Dorsolateral prefrontal cortex (tissue), 122 donors: ENCODE measurements at places on chromosomes 3 and 15.

GRCh38 chr3:13054341-13055285 is 18.6 kb downstream of the IQSEC1 start:
- DNase-seq = no peak

GRCh38 chr15:52715411-52715810 is 36.2 kb upstream of the ATOSA start:
- DNase-seq = no peak

DNA sequence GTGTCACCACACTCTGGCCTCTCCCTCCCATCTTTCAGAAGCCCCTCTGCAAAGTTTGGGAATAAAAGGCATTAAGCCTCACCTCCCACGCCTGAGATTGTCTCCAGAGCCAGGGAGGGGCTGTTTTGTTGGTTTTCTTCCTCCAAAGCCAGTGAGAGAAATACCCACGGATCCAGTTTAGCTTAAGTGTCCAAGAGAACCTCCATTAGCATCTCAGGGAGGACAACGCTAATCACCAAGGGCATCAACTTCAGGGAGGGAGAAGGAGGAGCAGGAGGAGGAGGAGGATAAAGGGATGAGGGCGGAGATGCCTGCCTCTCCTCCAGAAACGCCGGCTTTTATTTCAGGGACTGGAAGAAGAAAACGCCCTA is 101.6 kb downstream of the SRGAP3 start:
- no peak for DNase-seq

DNA sequence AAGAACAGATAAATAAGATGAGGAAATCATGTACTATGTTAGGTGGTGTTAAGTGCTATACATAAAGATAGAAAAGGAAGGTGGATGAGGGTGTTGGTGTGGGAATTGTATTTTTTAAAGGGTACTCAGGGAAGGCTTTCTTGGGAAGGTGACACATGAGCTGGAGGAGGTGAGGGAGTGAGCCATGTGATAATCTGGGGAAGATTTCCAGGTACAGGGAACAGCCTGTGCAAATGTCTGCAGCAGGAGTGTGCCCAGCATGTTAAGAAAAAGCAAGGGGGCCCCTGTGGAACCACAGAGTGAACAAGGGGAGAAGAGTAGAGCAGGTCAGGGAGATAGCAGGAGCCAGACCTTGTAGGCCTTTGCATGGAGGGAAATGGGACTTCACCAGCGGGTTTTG is 175.6 kb downstream of the SSR3 start:
- no peak for DNase-seq

- DNase-seq = no peak
Measured at GRCh38 chr3:55664387-55664786, 177.3 kb upstream of the WNT5A start.

DNA sequence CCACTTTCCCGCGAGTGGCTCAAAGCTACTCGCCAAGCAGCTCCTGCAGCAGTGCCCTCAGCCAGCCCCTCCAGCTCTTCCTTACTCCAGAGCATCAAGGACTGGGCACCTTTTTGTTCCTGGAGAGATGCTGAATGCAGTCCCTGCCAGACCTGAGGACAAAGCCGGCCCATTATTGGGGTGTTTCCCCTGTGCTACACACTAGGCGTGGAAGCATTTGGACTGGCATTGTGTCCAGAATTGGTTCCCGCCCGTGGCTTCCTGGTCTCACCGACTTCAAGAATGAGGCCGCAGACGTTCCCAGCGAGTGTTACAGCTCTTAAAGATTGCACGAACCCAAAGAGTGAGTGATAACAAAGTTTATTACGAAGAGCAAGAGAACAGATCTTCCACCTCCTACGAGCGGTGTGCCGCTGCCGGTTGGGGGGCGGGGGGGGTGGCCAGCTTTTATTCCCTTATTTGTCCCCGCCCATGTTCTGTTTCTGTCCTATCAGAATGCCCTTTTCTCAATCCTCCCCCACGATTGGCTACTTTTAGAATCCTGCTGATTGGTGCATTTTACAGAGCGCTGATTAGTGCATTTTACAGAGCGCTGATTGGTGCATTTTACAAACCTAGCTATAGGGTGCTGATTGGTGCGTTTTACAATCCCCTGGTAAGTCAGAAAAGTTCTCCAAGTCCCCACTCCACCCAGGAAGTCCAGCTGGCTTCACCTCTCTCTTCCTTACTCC is 62.4 kb downstream of the NSMCE3 start:
- DNase-seq = no peak
